ENCODE measurements at places on chromosomes 4 and X.

DNA sequence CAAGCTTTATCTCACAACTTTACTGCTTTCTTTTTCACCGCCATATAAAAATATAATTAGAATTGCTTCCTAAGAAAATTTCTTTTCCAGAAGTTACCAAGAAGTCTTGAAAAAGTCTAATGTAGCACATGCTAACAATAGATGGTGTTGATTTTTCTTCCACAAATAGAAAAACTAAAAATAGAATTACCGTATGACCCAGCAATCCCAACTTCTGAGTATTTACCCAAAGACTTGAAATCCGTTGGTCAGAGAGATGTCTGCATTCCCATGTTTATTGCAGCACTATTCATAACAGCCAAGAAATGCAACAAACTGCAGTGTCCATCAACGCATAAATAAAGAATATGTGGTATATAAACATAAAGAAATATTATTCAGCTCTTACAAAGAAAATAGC lies 17.8 kb upstream of the EDNRA start:
- no peak for DNase-seq

DNA sequence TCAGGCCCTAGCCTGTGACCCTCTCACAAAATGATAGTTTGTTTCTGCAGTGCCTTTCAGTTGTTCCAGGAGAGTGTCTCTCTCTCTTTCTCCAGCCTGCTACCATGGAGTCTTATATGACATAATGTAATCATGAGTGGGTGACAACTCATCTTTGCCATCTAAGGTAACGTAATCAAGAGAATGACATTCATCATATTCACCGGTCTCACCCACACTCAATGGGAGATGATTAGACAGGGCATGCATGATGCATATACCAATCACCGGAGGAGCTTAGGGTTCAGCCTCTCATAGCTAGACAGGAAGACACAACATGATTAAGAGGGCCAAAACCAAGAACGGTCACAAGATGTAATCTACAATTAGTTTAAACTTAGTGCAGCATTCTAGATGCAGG lies 97.1 kb upstream of the FAM9B start:
- DNase-seq: no peak

GRCh38 chr4:166459621-166460020 lies 586.6 kb downstream of the TLL1 start:
- DNase-seq: no peak

- DNase-seq: no peak
Observed at GRCh38 chrX:3293251-3293650, 53.2 kb downstream of the MXRA5 start.

DNA sequence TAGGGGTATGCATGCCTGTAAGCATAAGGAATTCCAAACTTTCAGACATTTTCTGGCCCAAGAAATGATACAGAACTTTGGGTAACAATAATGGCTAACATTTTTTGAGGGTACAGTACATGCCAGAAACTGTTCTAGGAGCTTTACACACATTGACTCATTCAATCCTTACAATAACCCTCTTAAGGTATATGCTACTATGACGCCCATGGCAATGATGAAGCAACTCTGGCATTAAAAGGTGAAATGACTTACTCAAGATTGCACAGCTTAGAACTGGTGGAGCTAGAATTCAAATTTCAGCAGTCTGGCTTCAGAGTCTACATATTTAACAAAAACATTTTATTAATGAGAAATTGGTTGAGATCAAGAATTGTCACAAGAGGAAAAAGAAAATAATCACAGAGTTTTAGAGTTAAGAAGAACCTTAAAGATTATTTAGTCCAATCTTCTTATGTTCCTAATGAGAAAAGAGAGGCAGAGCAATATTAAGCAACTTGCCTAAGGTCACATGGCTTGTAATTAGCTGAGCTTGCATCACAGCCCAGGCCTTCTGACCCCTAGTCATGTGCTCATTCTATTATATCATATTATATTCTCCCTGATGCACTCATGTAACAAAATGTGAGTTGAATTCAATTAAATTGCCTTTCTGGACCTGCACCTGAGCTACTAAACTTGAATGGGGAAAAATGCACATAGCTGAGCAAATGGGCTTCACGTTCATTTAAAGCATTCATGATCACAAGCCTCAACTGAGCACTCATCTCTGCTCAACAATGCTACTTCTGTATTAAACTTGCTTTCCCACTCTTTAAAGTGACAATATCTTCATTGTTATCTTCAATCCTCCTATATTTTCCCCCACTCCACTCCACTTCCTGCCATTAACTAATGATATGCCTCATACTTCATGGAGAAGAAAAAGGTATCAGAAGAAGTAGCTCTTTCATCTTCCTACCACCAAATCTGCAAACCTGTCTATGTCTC lies 73.2 kb downstream of the ENOX2 start:
- no peak for DNase-seq

GRCh38 chr4:153114771-153115321 lies 89.4 kb upstream of the TRIM2 start:
- DNase-seq: no peak

GRCh38 chr4:8352368-8353157 lies 83.0 kb downstream of the HTRA3 start:
- DNase-seq: no peak

DNA sequence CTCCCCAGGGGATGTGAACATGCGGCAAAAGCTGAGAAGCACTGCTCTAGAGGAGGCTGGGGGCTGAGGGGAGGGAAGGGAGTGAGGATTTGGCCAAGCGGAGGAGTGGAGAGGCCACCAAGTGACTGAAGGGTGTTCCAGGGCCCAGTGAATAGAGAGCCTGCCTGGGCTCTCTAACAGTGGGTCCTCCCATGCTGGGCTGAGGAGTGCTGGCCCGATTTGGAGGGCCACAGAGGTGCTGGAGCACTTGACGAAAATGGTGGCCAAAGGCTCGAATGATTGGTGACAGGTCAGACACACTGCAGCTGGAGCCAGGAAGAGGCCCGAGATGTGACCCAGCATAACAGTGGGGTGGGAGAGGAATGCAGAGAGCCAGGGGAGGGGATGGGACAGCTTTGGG lies 37.5 kb upstream of the MAP3K15 start:
- no peak for DNase-seq

DNA sequence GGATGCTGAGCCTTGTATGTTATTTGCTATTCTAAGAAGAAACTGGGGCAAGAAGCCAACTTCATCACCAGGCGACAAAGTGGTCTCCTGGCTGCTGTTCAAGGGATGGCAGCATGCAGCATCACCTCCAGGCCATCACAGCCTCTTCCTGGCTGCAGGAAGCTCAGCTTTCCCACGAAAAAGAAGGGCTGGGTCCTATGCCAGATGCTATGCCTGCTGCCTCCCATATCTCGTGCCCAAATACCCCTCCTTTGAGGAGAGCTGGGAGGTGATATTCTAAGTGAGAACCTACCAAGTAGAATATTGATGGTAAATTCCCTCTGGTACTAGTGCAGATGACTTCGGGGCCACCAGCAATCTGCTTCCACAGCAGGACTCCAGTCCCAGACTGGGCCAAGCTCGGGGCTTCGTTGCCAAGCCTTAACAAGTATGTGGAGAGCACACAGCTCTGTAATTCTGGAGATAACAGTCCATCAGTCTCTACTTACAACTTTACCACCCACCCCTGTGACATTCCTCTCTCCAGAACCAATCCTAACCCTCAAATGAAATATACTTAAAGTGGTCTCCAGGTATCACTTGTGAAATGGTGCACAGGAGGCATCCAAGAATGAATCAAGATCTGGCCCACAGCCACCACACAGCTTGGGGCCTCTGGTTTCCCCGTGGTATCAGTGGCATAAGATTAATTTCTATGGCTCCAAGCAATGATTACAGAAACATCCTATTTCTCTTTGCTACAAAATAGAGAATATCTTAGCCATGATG lies 149.3 kb downstream of the PALLD start:
- no peak for DNase-seq

GRCh38 chr4:6380746-6381410 lies 91.5 kb downstream of the PPP2R2C start:
- DNase-seq: no peak

DNA sequence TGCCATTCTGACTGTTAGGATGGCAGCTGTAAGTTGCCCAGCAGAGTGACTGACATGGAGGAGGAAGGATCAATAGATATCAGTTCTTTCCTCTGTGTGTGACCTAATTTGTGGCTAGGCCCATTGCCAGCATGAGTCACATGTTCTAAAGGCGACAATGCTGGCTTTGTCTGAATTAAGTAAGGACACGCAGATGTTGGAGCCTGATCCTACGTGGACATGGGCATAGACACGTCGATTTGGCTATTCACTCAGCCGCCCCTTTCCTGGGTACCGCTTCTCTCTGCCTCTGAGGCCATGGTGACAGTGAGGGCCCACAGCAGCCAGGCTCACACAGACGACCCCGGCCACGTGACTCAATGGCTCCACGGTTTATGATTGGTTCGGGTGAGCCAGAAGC lies 16.3 kb downstream of the PROM1 start:
- DNase-seq: no peak

- no peak for DNase-seq
Observed at GRCh38 chr4:3371033-3372001, 70.5 kb upstream of the HGFAC start.

GRCh38 chrX:47581731-47582647 lies at the start of gene TIMP1:
Gene TIMP1 (plus strand): TSS chrX:47582436. CDS start chrX:47583416, 980 bp downstream.
- DNase-seq: peak; percentile 3

DNA sequence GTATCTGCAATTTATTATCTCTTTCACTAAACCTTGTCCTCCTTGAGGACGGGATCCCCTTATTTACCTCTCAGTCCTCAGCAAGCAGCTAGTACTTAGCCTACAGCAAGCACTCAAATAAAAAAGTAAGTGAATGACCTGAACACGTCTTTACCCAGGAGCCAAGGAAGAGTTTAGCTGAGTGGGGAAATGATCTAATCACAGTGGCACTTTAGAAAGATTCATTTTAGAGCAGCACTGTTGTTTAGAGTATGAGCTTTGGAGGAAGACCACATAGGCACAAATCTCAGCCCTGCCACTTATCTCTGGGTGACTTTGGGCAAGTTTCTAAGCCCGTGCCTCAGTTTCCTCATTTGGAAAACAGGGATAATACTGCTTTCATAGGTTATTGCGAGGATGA lies 2.7 kb downstream of the FAM120C start:
- no peak for DNase-seq

DNA sequence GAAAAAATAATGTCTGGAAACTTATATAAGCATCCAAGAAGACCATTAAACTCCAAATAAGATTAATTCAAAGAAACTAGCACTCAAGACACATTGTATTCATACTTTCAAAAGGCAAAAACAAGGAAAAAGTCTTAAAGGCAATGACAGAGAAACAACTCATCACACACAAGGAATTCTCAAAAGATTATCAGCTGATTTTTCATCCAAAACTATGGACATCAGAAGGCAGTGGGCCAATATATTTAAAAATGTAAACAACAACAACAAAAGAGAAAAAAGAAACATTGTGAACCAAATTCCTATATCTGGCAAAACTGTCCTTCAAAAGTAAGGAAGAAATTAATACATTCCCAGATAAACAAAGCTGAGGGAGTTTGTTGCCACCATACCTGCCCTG lies 711.4 kb upstream of the GALNTL6 start:
- no peak for DNase-seq

DNA sequence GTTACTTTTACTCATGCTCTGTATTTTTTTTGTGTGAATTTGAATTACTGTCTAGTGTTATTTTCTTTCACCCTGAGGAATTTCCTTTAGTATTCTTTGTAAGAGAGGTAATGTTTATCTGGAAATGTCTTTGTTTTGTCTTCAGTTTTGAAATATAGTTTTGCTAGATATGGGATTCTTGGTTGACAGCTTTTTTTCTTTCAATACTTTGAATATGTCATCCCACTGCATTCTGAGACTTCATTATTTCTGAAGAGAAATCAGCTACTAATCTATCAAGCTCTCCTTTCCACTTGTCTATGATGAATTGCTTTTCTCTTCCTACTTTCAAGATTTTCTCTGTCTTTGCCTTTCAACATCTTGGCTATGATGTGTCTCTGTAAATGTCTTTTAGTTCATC lies 217.0 kb upstream of the CASK start:
- no peak for DNase-seq

DNA sequence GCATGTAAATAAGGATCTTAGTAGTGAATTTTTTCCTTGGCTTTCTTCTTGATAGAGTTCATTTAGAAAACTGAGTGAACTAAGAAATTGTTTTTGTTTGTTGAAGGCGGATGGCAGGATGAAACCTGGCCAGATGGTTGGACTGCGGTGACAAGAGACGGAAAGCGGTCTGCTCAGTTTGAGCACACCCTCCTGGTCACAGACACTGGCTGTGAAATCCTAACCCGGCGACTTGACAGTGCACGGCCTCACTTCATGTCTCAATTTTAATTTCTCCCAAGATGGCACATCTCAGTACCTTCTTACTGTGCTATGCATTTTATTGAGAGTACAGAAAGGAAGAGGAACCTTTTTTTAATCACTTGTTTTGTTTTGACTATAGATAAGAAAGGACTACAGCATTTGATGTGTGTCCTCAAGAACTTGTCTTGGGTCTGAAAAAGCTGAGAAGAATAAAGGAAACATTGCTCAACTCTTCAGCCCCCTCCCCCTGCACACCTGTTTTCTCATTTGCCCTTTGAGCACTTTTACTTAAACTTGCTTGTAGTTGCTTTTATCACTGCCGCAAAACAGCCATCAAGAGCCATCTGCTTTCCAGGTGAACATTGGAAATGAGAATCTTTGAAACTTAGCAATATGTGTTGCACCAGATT lies 27.4 kb downstream of the ADH5 start:
- DNase-seq: no peak

GRCh38 chr4:57132743-57133137 lies 22.6 kb upstream of the IGFBP7 start:
- no peak for DNase-seq

- no peak for DNase-seq
Observed at GRCh38 chr4:1030031-1030430, 18.6 kb downstream of the FGFRL1 start.
